Astrocyte of the hippocampus (primary cell): ENCODE measurements at places on chromosomes 1 and 21.

GRCh38 chr1:180228648-180229482 is 1.2 kb upstream of the LHX4 start:
- peak; percentile 28 for DNase-seq

DNA sequence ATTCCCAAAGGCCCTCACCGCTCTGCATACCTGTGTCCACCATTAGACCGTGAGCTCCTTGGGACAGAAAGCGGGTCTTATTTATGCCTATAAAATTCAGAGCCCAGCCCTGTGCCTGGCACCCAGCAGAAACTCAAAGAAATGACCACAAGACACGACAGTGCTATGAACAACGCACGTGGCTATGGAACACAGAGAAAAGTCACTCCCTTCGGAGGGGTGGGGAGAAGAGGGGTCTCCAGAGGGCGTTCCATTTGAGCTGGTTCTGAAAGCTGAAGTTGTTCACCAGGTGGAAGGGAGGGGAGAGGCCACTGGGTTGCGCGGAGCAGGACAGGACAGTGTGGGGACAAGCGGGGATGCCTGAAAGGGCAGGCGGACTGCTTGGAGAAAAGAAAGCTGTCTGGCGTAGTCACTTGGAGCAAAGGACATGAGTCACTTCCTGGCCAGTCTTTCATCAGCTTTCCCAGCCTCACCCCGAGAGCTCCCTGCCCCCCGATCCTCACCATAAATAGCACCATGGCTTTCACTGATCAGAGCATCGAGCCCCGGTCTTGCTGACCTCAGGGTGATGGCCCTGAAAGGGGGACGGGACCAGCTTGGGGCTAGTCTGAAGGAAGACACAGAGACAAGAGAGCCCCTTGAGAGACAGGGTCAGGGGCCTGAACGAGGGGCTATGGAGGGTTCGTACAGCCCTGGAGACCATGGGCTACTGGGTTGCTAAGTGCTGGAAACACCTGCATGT is 28.5 kb downstream of the ECE1 start:
- DNase-seq = peak; percentile 91

GRCh38 chr1:116119876-116120275 is 8.7 kb downstream of the MAB21L3 start:
- DNase-seq = no peak

DNA sequence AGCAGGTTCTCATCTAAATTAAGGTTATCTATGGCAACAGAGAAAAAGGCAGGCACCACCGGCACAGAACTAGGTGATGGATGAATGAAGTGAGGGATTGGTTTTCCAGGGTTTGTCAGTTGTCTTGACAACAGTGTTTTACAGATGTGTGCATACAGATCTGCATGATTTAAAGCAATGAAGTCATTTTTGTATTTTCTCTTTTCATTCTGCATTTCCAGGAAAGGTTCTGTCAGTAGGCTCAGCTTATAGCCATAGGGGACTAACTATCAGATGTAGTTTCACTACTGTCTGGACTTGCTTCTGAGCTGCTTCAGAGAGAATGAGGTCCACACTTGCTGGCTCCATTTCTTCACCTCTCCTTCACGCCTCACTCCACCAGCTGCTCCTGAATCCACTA is 98.2 kb upstream of the LMO4 start:
- no peak for DNase-seq

DNA sequence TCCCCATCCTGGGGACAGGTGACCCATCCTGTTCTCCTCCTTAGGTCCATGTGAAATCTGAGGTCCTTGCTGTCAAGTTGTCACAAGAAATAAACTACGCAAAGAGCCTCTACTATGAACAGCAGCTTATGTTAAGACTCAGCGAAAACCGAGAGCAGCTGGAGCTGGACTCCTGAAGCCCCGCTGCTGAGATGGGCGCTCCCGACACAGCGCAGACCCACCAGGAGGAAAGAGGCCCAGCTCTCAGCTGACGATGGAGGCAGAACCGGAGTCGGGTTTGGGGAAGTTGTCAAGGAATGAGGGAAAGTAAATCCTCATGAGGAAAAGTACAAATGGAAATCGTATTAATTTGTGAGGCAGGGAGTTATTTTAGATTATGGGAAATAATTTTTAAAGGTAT is 109.2 kb downstream of the DHRS3 start:
- DNase-seq = no peak

- peak; percentile 28 for DNase-seq
These were observed 35.2 kb downstream of the CCN1 start for GRCh38 chr1:85615586-85616363.

DNA sequence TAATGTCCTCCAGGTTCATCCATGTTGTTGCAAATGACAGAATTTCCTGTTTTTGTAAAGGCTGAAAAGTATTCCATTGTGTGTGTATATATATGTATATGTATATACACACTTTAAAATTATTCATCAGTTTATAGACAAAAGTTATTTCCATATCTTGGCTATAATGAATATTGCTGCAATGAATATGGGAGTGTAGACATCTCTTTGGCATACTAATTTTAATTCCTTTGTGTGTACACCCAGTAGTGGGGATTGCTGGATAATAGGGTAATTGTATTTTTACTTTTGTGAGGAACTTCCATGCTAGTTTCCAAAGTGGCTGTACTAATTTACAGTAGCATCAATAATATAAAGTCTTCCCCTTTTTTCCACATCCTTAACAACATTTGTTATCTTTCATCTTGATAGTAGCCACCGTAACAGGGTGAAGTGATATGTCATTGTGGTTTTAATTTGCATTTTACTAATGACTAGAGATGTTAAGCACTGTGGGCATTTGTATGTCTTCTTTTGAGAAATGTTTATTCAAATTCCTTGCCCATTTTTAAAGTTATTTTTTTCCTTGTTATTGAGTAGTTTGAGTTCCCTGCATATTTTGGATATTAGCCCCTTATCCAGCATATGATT is 243.0 kb downstream of the PDE4B start:
- no peak for DNase-seq

GRCh38 chr1:115296981-115297380 is 41.1 kb downstream of the NGF start:
- DNase-seq = peak; percentile 74

DNA sequence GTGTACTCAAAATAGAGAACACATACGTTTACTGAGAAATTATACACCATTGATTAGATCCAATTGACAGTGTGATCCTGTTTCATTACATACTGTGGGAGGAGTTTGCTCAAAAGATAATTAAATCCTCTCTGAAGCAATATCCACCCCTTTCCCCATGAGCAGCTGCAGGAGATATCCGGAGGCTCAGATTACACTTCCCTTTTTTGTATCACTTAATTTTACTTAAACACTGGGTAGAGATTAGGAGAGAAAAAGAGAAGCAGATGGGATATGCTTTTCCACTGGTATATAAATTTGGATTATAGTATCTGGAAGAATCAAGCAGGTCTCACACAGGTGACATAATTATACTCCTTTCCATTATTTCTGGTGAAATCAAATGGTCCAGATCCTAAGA is 333.3 kb upstream of the ZRANB2 start:
- no peak for DNase-seq
